ENCODE measurements at places on chromosomes 7 and 10.
A peak's percentile ranks its signal among the peaks of the same experiment; 100 is the strongest.

DNA sequence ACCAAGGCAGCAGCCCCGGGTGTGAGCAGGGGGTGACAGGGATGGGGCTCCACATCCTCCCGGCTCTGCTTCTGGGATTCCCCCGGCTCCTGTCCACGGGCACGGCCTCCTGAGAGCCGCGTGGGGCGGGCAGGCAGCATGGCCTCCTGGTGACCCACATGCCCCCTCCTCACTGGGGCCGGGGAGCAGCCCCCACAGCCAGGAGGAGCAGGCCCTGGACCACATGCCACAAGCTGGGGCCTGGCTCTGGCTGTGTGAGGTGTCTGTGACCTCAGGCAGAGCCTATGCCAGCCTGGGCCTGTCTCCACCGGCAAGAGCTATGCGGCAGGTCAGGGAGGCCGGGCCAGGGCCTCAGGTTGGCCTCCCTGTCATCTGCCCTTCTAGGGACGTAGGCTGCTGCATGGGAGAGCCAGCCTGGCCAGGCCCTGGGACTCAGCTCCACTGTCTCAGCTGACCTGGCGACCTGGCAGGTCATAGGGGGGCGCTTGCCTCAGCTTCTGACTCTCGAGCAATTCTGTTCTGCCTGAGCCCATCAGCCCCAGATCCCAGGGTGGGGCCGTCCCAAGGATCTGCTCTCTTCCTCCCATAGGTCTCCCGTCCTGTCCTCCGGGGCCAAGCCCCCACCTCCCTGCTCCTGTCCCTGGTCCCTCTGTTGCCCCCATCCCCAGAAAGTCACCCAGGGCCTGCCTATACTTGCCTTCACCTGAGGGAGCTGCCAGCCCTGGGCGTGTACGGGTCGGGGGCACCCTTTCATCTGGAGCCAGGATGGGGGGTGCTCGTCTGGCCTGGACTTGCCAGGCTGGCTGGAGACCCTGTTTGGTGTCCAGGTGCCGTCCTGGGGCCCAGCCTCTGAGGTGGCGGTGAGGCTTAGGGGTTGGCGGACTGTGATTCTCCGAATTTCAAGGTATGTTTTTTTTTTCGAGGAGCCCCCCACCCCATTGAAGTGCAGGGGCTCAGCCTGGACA, 3.9 kb upstream of the TMEM184A start:
- no peak for DNase-seq

- peak; percentile 83 for DNase-seq
Observed at GRCh38 chr7:116528008-116528789, 3.4 kb downstream of the CAV1 start.

DNA sequence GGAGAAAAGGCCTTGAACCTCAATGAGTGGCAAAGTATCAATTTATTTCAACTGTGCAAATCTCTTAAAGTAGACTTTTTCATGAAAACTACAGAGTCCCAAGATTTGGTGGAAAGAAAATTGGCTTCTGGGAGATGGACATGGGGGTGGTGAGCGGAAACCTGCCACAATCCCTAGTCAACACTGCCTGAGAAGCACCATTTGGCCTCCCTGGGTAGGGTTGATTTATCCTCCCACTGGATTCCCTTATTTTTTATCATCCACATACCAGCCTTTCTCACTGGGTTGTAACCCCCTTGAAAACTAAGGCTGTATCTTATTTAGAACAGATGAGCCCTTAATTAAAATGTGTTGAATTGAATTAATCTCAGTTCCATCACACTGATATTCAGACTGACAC, 101.7 kb upstream of the PTN start:
- no peak for DNase-seq

- no peak for DNase-seq
Observed at GRCh38 chr10:72625276-72625607, 637 bp downstream of the MICU1 start.

DNA sequence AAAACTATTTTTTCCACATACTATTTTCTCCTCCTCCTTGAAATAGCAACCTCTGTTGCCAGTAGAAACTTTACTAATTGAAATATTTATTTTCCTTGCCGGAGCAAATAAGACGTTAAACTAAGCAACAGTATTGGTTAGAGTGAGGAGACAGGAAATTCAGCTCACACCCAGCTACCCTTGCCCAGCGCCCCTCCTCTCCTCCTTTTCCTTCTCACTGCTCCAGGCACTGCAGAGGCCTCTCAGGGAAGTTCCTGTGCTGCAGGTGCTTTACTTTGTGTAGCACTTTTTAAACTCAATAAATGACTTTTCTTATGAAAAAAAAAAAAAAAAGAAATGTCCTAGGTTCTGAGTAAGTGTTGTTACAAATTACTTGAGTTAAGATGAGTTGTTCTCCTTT, 134.0 kb downstream of the SEMA3E start:
- DNase-seq, result no peak

- DNase-seq, result no peak
Observed at GRCh38 chr7:44158096-44158872, 17.2 kb upstream of the MYL7 start.

- peak; percentile 55 for DNase-seq
Observed at GRCh38 chr10:94412449-94412848, 10.1 kb downstream of the TBC1D12 start.

DNA sequence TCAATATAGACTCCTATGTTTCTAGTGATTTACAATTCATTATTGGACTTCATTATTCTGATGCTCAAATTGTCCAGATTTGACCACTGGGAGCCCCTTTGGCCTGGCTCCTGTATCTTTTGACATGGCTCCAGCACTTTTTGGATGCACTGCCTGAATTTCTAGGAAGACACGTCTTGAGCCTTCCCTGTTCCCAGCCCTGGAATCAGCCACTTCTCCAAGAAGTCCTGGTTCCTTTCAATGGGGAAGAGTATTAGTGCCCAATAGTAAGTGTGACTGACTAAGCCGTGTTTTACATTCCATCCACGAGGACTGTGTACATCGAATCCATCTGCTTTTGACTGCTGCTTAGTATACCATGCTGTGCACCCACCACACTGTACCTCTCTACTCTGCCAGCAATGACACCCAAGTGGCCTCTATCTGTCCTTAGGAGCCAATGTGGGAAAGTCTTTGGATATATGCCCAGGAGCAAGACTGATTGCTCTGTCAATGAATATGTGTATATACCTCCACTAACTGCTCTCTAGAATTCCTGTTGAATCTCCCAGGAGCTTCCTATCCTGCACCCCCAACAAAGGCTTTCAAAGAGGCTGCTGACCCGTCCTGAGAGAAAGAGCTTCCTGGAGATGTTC, 23.2 kb upstream of the NPFFR1 start:
- no peak for DNase-seq

DNA sequence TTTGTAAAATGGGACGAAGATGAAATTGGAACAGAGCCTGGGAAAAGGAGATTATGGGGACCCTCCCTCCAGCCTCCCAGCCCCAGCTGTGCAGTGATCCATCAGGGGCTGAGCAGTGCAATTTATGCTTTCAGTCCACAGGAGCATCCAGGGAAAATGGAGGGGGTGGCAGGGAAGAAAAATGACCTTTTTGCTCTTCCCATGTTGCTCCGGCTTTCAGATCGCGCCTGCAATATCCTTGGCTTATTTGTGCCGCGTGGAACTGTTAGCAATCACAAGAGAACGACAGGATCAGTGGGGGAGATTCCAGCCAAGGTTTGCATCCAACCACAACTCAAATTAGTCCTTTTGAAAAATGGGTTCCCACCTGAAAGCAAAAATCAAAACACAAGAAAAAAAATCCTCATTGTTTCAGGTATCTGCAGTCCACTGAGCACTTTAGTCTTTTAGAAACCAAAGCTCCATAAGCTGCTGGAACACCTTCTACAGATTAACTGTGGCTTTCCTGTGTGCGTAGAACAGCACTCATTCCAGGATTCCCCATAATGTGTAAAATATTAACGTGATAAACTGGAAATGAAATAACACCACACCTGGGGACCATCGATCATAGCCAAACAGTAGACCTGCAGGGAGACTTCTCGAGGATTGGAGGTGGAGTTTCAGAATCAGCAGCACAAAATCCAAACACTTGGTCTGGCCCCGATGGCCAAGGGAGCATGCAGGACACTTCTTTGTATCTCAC, 30.7 kb upstream of the SFMBT2 start:
- no peak for DNase-seq

DNA sequence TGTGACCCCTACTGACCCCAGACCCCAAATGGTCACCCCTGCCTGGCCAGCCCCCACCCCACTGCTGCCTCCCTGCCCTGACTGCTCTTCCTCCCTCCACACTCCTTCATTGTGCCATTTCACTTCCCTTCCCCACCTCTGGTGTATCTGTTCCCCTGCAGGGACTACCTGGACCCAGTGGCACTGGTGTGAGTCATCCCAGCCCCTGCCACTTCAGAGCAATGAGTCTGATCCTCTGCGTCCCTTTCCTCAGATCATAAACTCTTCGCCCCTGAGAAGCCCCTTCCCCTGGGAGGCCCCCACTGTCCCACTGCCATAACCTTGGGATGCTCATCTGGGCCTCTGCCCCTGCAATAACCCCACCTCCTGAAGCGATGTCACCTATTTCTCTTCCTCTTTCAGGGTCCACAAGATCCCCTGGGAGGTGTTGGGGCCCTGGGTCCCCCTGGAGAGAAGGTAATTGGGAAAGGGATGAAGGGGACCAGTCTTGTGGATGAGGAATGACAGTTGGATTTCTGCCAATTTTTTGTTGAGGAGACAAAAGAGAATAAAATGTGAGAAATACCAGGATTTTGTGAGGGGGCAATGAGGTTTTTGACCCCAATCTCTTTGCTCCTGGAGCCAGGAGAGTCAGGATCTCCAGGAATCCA, 19.1 kb upstream of the VOPP1 start:
- DNase-seq, result no peak

GRCh38 chr10:4033341-4033896, 248.4 kb upstream of the KLF6 start:
- no peak for DNase-seq

DNA sequence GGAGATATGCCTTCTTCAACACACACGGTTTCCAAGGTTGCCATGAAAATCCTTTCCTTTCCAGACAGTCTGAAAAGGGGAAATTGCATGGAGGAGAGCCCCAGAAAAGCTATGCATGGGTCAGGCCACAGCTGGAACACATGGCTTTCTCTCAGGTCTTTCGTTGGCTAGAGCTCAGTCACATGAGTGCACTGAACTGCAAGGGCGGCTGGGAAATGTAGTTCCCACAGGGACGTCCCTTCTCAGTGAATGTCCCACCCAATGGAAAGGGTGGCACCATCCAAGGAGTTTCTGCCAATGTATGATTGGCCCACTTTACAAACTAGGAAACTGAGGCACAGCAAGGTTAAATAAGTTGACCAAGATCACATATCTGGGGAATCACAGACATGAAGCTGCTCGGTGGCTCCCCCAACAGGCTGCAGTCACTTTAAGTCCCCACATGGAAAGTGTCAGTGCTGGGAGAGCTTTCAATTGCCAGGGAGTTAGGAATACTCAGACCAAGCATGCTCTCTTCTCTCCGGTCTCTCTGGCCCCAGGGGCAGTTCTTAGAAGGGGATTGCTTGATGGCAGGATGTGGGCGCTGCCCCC, 571.3 kb downstream of the GLRX3 start:
- DNase-seq, result no peak

- no peak for DNase-seq
Observed at GRCh38 chr7:100891568-100892247, 2.2 kb upstream of the UFSP1 start.

DNA sequence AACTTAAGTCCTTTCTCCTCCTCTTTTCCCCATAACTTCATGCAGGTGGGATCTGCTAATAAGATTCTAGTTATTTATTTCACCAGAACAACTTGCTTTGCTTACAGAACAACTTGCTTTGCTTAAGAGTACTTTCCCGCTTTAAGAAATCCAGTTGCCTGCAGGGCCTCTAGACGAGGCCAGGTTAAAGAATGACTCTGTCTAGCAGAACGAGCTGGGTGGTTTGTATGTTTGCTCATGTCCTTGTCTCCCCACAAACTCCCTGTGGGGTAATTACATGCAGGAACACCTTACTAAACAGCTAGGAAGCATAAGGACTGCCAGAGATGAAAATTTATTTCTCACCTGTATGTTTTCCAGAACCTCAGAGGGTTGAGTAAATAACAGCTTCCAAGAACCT, 8.8 kb upstream of the FZD8 start:
- DNase-seq, result no peak

- DNase-seq, result no peak
Observed at GRCh38 chr7:70925411-70926115, 206.4 kb upstream of the GALNT17 start.

DNA sequence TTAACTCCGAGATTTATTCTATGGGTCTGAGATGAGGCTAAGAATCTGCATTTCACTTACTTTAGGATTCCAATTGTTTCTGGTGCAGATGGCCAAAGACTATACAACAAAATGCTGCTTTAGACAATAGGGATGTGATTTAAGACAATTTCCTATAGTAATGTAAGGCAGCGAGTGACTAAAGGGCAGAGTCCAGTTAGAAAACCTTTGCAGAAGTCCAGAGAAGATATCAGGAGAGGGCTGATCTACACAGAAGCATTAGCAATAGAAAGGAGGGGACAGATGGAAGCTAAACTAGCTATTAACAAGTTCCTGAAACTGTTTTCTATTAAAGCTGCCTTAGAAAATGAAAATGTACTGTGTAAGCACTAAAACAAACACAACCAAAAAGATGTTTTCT, 398.9 kb downstream of the DGKB start:
- no peak for DNase-seq

DNA sequence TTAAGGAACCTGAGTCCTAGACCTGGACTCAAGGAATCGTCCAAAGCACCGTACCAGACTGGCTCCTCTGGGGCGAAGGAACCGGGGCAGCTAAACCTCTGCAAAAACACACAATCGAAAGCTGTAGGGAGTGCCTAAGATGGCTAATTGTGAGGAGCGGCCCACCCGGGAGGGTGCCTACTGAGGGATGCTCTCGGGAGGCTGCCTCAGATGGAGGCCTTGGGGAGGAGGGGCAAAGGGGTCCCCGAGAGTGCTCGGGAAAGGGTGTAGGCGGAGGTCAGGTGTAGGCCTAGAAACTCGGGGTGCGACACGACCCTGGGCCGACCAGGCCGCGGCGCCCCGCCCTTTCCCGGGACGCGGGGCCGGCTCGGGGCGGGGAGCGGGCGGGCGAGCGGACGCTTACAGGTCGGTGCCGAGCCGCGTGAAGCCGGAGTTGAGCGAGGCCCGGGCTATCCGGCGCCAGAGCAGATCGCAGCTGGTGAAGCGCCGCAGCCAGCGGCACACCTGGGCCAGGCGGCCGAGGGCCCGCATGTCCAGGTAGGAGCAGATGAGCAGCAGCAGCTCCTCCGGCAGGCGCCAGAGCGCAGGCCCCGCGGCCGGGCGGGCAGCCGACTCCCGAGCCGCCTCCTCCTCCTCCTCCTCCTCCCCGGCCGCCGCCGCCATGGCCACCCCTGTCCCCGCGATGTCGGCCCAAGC, 844 bp downstream of the FBXW4 start:
- DNase-seq, result no peak

DNA sequence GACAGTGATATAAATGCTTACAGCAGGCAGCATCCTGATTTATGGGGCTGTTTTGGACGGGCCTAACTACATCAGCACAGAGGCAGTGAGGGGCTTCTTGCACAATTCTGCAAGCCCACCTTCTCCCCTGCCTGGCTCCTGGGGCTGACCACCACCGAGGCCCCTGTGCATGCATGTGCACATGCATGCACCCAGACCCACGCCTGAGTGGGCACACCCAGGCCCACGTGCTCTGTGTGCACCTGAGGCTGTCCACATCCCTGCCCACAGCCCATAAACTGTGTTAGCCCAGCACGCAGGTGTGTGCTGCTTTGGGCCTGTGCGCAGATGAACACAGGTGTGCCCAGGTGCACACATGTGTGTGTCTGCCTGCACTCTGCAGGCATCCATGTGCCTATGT, 40.0 kb downstream of the ZMIZ1 start:
- no peak for DNase-seq

GRCh38 chr7:35680403-35681013, 14.4 kb downstream of the HERPUD2 start:
- no peak for DNase-seq

- no peak for DNase-seq
Observed at GRCh38 chr10:47378606-47379444, 5.3 kb downstream of the ZNF488 start.

All from BJ (cell line).